Stimulated activated CD4-positive, alpha-beta T cell treated with anti-CD3 and anti-CD28 coated beads, Interleukin-1b, Interleukin-23, amount 100 ng/mL, for 1 hour (primary cell): ENCODE measurements at places on chromosomes 6 and 20.

DNA sequence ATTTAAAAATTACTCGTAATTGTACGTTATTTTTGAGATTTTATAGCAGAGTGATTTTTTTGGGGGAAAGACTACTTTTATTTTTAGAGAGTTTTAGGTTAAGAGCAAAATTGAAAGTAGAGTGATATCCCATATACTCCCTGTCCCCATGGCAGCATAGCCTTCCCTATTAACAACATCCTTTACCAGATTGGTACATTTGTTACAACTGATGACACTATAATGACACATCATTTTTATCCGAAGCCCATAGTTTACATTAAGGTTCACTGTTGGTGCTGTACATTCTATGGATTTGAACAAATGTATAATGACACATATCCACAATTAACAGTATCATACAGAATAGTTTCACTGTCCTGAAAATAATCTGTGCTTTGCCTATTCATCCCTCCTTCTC is 1126.4 kb upstream of the CITED2 start:
- DNase-seq, result no peak

DNA sequence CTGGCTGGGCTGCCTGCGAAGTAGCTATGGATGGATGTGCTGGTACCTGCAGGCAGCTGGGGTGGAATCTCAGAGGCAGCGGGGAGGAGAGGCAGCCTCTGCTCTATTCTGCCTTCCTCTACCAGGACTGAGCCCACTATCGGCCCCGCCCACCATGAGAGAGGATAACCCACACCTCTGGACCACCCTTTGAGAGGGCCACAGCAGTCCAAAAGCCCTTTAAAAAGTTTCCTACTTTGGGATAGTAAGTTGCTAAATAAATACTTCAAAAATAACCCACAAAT is 36.1 kb downstream of the EZR start:
- DNase-seq, result no peak

GRCh38 chr6:155030148-155030720 is 35.1 kb downstream of the TIAM2 start:
- DNase-seq, result no peak

DNA sequence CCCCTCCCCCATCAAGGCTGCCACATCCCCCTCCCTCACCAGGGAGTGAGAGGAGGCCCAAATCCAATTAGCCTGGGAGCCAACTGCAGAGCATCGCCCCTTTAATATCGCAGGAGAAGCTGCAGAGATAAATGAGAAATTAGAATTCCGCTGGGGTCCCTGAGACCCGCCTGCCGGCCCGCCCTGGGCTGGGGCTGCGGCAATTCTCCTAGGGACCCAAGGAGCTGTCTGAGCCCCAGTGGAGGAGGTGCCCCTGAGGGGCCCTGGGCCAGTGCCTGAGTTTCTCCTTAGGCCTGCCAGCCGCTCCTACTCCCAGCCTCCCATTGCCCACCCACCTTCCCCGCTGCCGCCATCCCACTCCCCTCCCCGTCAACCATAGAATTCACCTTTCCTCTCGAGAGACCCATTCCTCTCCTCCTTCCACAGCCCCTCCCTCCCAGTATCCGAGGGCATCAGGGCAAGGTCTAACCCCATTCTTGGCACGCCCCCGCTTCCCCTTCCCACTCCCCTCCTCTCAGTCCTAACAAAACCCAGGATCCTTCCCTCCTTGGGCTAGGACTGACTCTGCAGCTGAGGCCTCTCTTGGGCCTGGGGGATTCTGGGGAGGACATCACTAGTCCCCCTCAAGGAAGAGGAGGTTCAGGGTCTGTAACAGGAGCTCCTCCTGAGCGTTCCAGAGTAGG is 20.0 kb upstream of the CDH22 start:
- DNase-seq, result no peak

GRCh38 chr20:62735331-62735821 is 26.7 kb downstream of the NTSR1 start:
- no peak for DNase-seq

GRCh38 chr6:144155529-144155928 is 5.2 kb downstream of the STX11 start:
- no peak for DNase-seq

DNA sequence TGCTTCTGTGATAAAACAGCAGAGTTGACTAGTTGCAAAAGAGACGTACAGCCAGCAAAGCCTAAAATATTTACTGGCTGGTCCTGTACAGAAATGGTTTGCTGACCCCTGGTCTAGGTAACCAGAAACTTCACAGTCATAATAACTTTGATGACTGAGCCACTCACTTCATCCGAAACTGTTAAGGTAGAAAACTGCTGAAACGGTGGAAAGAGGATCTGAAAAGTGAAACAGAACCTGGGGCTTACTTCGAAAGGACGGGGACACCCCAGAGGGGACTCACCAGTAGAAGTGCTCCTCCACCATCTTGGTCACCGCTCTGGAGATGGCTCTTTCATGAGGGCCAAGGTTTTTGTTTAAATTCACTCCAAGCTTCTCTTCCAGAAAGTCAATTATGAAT is 16.4 kb downstream of the FAXC start:
- DNase-seq, result no peak

DNA sequence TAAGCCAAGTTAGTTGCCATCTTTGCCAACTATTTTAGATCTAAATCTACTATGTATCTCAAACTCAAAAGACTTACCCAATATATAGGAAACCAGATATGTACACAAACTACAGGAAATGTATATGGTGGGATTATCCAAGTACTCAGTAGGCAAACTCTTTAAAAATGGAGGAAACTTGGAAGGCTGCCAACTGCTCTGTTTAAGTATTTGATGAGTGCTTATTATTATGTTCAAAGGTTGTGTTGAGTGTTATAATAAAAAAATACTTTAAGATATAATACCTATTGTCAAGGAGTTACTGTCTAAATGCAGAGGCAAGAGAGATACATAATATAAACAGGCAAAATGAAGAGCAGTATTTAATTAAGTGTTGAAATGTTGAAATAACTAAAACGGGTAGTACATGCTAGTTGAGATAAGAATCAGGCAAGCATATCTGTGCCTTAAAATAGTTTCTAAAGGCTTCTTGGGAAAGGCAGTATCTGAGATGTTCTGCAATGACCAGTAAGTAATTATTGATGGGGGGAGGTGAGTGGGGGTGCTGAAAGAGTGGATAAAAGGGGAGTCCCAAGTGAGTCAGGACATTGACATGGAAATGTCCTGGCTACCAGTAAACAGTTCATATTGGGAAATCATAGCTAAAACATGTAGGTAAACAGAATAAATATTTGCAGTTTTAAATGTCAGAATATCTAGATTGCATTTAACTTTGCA is 6.5 kb upstream of the DST start:
- no peak for DNase-seq

- no peak for DNase-seq
These were observed 65.1 kb upstream of the DUSP22 start for GRCh38 chr6:227074-227782.
